Left forelimb (tissue), 1 donor: ENCODE measurements at places on chromosomes 2 and 18.

GRCh38 chr2:12110074-12110473 lies 363.6 kb downstream of the LPIN1 start:
- DNase-seq = no peak

GRCh38 chr2:22035361-22035830 lies 911.6 kb downstream of the TDRD15 start:
- peak; percentile 65 for DNase-seq

- DNase-seq = no peak
Observed at GRCh38 chr2:187297801-187298200, 150.3 kb downstream of the CALCRL start.

GRCh38 chr2:157470321-157470720 lies 26.4 kb upstream of the CYTIP start:
- DNase-seq = no peak

- no peak for DNase-seq
Observed at GRCh38 chr2:162385536-162385935, 41.6 kb downstream of the GCA start.

DNA sequence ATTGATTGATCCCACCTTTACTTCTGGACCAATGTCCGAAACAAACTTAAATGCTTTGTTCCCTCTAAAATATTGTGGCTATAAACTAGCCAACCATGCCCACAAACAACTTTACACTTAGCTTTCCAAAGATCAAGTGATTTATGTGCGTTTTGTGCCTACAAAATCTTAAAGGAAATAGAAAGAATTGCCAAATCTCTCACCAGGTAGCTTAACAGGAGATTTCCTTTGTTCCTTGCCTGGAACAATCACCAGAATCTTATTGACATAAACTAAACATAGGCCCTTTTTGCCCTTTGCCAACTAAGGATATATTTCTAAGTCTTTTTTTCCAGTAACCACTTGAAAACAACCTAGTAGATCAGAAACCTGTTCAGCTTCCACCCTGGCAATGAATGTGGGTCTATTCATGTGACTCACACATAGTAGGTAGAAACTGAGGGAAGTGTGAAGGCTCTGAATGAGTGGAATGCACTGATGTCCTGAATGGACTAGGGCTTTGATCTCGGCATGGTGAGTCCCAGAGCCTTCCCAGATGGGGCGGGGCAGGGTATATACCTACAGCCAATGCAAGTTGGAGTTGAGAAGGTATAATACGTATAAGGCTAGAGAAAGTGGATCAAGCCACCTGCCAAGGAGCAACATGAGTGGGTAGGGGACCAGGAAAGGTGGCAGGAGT lies 94.6 kb upstream of the PPP1CB start:
- DNase-seq = no peak

GRCh38 chr2:233979748-233980147 lies 62.6 kb downstream of the TRPM8 start:
- DNase-seq = no peak

DNA sequence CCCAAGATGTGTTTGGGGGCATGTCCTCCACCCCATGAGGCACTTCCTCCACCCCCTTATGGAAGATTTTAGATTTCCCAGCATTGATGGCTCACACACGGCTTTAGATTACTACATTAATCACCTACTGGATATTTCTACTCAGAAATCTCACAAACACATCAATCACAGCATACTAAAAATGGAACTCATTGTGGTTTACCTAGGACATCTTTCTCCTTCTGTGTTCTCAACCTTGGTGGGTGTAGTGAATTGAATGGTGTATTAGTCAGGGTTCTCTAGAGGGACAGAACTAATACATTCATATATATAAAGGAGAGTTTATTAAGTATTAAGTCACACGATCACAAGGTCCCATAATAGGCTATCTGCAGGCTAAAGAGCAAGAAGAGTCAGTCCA lies 82.1 kb upstream of the CYRIA start:
- DNase-seq = no peak

DNA sequence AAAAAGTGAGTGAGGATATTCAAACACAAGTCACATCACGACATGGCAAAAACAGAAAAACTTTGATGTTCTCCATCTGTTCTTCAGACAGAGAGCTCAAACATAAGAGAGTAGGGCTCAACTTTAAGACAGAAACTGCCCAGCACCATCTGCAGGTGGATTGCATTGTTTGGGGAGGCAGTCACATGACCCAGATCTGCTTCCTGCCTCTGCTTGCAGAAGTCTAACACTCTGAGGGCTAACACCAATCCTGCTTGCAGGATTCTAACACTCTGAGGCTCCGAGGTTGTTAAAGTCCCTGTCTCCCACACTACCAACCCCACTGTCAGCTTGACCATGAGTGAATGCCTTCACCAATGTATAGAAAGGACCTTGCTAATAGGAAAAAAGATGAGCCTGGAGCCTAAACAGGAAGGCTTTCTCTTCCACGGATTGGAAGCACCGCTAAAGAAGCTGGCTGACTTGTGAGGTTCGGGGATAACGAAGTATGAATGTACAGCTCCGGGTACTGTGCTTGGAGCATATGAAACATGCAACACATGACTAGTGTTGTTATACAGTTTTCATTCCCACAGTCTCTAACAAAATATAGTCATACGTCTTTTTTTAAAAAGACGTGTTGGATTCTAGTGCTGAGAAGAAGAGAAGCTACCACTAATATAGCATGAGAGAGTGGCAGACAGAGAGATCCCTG lies 176.6 kb upstream of the CREB1 start:
- DNase-seq = no peak

DNA sequence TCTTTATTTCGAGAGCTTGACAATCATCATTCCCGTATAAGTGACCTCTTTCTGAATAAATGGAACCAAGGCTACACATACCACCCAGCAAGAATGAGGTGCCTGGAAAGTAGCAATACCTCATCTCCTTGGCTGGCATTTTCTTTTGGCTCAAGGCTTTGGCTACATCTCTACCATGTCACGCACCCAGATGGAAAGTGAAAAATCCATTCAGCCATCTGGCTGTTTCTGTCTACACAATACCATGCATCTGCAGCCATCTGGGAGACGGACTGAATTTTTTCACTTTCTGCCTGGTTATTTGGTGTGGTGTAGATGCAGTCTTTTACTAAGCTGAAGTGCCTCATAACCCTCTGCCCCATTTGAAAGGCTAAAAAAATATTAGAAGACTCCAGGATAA lies 566.9 kb downstream of the BCL11A start:
- no peak for DNase-seq

- no peak for DNase-seq
Observed at GRCh38 chr18:5097116-5097703, 99.8 kb downstream of the AKAIN1 start.

DNA sequence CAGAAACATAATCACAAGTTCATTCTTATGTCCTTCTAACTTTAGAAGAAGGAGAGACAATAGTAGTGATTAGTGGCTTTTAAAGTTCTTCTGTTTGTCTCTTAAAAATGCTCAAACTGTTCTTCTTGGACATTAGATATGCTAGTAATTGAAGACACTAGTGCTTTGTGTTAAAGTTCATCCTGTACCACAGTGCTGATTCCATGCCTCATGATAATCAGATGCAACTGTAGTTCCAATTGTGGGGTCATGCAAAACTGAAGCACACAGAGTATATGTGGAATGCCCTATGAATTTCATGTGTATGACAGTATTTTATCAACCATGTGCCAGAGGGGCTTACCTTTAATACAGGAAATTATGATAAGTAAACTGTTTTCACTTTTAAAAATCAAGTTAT lies 11.4 kb upstream of the KCNJ13 start:
- no peak for DNase-seq

GRCh38 chr2:65130664-65131175 lies 814 bp upstream of the RAB1A start:
- no peak for DNase-seq

DNA sequence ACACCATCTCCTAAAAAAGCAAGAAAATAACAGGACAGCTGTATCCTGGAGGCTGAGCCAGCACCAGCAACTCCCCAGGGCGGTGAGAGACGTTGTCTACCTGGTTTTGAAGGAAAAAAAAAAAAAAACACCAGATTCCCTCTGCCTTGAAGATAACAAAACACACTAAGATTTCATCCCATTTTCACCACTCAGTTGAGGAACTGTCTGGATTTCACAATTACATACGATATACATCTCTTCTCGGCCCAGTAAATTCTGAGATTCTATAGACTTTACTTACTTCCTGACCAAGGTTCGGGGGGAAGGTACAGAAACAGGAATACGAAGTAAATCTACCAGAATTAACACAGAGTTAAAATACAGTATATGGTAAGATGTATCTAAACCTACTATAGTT lies 8.5 kb downstream of the ZNF516 start:
- DNase-seq = no peak

DNA sequence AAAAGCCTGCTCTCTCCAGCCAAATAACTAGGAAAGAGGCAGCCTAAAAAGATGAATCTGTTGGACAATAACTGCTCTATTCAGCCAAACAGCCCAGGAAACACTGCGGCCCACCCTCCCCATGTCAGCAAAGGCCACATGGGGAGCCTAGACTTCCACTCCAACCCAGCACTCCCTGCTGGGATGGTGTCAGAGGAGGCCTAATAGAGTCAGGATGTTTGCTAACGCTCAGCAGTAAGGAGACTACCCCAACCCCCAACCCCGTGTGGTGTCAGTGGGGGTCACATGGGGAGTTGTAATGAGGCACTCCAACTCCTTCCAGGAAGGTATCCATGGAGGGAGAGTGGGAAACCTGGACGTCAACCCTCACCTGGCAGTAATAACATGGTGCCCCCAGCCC lies 41.6 kb downstream of the ZBTB7C start:
- peak; percentile 6 for DNase-seq

DNA sequence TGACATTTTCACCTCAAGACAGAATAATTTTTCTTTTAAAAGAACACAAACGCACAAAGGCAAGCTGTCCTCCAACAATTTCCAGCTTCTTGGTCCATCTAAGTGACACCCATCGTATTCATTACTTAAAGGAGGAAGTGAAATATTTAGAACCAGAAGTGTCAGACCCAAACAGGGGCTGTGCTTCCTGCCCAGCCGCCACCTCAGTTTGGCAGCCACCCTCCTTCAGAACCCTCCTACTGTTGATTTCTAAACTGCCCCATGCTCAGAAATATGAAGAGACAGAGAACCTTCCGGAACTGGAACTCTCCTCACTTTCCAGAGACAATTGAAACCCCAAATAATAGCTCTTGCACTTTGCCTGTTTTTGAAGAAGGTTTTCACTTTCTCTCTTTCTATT lies 734.8 kb upstream of the SALL3 start:
- no peak for DNase-seq

DNA sequence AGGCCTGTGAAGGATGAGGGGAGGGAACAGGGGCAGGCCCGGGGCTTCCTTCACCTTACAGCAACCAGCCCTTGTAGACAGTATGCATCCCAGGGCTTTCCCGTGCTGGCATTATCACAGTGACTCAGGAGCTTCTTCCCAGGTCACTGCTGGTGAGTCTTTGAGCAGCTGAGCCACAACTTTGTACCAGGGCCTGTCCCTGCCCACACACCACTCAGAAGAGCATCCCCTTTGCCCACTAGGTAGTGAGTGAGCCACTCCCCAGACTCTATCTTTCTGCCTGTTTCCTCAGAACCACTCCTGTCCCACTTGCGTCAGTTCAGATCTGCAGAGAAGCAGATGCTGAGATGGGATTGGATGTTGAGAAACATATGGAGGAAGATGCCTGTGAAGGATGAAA lies 69.6 kb upstream of the ALPP start:
- DNase-seq = no peak

- DNase-seq = no peak
Observed at GRCh38 chr18:80065705-80066104, 31.5 kb downstream of the RBFA start.

DNA sequence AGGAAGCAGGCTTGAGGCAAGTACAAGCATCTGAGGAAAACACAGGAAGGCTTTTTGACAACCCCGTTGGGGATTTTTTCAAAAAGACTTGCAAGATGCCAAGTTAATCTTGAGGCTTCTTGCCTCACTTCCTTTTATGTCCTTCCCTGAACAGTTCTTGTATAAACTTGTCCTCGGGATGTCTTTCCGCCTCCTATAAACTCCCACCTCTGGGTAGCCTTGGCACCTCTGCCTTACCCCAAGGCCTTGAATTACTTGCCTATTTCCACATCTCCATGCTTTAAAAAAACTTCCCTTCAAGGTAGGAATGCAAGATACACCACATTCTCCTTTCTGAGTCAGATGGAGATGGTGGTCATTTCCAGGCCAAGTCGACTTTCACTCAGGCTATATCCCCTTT lies 106.4 kb upstream of the RBBP8 start:
- no peak for DNase-seq

DNA sequence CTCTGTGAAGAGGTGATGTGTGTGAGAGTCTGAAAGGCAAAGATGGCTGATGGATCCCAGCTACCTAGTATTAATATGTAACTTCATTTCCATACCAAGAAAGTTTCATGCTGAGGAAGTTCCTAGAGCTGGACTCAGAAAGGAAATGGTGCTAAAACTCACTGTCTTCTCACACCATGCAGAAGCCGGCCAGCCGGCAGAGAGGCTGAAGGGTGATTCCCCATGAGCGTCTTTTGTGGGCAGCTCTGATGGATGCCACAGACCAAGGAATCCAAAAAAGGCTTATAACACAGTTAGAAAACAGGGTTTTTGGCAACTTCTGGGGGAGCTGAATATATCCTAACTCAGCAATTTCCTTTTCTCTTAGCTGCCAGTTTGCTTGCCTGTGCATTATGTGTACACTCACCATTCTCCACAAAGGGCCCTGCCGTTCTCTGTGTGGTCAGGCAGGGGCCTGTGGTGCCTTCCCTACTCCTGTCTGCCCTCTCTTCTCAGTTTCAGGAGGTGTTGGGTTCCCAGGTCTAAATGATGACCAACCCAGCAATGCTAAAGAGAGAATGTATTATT lies 289.4 kb downstream of the MTX2 start:
- DNase-seq = no peak

DNA sequence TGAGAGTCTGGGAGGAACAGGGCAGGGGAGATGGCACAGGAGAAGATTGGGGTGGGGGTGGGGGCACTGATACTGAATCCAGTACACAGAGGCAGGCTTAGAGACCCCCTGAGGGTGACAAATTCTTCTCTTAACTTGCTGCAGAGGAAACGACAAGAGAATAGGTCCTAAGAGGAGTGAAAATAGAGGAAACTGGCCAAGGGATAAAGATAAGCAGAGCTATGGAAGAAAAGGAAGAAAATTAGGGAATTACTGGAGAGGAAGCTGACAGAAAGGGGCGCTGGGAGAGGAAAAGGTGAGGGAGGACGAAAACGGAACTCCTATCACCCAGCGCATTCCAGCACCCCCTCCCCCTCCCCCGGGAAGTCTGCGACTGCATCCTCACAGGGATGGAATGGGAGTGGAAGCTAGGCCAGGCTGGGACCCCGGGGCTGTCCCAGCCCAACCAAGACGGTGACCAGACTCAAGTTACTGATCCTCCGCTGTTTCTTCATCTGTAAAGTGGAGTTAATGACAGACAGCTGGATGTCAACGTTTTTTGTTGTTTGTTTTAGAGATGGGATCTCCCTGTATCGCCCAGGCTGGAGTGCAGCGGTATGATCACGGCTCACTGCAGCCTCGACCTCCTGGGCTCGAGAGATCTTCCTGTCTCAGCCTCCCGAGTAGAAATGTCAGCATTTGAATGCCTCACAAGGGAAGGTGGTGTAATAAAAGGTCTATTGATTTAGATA lies 2.6 kb upstream of the EMX1 start:
- DNase-seq = peak; percentile 60

- DNase-seq = no peak
Observed at GRCh38 chr18:70442933-70443332, 154.1 kb downstream of the SOCS6 start.

GRCh38 chr2:111155610-111156009 lies 34.9 kb downstream of the BCL2L11 start:
- no peak for DNase-seq
